ENCODE measurements at places on chromosomes 4 and X.

DNA sequence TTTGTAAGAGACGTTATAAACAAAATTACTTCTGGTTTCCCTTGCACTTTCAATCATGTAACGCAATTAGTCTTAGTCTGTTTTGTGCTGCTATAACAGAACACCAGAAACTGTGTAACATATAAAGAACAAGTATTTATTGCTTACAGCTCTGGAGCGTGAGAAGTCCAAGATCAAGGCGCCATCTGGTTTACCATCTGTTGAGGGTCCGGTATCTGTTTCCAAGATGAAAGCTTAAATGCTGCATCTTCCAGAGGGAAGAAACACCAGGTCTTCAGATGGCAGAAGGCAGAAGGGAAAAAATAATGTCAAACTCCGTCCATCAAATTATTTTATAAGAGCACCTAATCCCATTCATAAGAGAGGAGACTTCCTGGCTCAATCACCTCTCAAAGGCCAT is 474.1 kb downstream of the PDGFC start:
- DNase-seq, result no peak

GRCh38 chrX:21958916-21959315 is 18.4 kb downstream of the SMS start:
- no peak for DNase-seq

DNA sequence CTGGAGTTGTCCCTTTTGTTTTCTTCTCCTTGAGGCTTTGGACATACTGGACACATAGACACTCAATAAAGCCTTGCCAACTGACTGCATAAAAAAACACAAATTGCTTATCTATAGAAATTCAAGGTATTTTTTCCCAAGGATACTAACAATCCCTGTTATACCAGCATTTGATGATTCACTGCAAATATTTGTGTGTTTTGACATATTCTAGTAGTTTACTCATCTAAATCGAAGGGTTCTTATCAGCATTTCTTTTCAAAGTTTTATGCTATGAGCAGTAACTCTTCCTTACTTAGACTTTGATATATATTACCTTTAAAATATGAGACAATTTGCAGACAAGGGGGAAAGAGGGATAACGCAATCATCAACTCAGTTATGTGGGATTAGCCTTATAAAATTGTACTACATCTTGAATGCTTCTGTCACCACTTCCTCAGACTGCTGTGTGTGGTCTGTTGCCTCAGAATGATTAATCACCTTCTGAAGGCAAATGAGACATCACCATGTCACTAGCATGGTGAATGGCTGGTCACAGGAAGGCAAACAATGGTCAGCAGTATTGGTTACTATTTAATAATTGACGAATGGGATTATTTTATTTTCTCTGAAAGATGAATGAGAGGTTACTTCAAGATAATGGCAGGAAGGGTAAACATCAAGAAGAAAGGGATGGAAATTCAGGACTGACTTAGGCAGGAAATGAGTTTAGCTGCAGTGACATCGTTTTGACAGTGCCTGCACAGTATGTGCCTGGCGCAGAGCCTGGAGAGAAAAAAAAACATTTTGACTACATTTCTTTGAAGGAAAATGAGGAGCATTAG is 544.3 kb upstream of the CNKSR2 start:
- no peak for DNase-seq

GRCh38 chrX:8191022-8191421 is 20.0 kb upstream of the VCX2 start:
- no peak for DNase-seq

- DNase-seq, result no peak
These were observed 67.7 kb downstream of the GALNT7 start for GRCh38 chr4:173236301-173236700.

- no peak for DNase-seq
These were observed 199.0 kb upstream of the LNX1 start for GRCh38 chr4:53790286-53790685.

- no peak for DNase-seq
These were observed 1.3 kb downstream of the TMEM164 start for GRCh38 chrX:110004215-110004614.

GRCh38 chr4:34046580-34046979 is 2197.7 kb downstream of the ARAP2 start:
- DNase-seq, result peak; percentile 7

DNA sequence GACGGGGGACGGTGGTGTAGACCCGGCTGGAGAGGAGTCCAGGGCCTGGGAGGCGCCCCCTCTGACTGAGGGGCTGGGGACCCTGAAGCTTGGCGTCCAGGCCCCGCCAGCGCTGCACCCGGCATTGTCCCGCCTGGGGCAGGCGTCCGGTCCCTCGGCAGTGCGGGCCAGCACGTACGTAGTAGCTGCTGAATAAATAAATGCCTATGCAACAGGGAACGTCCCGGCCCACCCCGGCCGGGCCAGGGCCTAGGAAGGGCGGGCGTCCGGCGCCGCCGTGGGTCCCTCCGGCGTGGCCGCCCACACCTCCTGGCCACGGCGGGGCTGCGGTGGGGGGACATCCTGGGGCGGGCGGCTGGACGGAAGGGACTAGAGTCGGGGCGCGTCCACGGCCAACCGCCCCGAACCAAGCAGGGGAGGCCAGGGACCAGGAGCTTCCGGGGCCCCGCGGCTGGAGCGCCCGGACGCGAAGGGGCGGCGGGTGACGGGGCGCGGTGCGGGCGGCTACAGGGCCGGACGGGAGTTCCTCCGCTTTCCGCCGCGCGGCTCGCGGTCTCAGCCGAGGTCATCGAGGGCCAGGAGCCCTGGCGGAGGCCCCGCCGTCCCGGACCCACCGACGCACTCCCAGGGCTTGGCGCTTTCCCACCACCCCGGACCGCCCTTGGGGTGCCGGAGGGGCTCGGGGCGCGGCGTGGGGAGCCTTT is 886 bp upstream of the WWC2 start:
- peak; percentile 51 for DNase-seq

GRCh38 chrX:2965965-2966364 is 36.8 kb upstream of the ARSD start:
- no peak for DNase-seq

- no peak for DNase-seq
These were observed 169.3 kb downstream of the PPARGC1A start for GRCh38 chr4:23720556-23720955.

GRCh38 chr4:148565801-148566200 is 123.6 kb upstream of the NR3C2 start:
- DNase-seq, result no peak

DNA sequence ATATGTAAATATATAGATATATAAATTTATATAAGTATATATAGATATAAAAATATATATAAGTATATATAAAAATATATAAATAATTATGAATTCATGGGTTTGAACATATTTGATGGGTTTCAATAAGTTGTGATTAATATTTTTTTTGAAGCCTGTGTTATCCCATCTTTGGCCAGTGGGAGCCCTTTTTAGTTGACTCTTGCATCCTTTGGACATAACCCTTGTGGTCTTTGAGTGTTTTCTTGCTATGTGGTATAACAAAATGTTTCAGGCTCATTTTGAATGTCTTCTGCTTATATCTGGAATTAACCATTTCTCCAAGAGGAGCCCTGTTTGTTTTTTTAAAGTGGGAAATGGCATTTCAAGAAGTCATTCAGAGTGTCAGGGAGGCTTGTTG is 15.2 kb downstream of the SNX25 start:
- no peak for DNase-seq

- no peak for DNase-seq
These were observed 68.7 kb upstream of the PRDX4 start for GRCh38 chrX:23598575-23598974.

DNA sequence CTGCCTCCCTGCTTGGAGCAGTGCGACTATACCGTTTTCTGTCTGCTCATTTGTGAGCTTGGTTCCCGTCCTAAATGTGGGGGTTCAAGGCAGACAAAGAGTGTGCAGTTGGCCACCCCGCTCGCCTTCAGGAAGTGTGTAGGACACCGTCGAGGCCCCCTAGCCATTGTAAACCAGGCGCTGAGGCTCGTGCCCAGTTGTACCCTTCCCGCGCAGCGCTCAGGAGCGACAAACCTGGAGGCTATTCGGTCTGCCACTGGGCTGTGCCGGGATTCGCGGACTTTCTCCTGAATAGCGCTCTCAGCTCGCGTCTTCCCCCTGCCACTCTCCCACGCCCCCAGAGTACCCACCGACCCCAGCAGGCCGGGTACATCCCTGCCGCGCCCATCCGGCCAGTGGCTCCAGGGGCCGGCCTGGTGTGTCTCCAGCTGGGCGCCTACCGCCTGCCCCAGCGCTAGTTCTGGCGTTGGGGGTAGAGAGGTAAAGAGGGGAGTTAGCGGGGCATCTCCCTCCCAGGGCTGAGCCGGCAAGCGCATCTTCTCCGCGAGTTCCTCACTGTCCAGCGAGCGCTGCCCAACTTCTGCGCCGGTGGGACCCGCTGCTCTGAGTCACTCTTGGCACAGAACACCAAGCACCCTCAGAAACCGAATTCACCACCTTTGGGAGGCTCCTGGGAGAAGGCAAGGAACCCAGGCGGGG is 880 bp upstream of the LONRF3 start:
- DNase-seq, result no peak

DNA sequence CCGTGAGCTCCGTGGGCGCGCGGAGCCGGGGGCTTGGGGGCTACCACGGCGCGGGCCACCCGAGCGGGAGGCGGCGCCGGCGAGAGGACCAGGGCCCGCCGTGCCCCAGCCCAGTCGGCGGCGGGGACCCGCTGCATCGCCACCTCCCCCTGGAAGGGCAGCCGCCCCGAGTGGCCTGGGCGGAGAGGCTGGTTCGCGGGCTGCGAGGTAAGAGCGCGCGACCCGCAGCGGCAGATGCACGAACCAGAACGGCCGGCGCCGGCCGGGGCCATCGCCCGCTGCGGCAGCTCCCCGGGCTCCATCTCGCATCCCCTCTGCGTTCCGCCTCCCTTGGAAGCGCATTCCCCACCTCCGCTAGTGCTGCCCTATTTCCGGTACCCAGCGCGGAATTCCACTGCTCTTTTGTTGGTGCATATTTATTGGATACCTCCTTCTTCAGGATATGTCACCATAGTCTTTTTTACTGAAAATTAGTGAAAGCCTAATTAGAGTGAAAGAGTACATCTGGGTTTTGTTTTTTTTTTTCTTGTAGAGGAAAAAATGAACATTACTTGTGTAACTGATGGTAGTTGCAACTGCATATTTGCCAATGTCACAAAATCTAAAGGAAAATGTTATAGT is 797 bp downstream of the PKD2 start:
- DNase-seq, result no peak

GRCh38 chrX:101803451-101803850 is 128.4 kb downstream of the ZMAT1 start:
- DNase-seq, result no peak

DNA sequence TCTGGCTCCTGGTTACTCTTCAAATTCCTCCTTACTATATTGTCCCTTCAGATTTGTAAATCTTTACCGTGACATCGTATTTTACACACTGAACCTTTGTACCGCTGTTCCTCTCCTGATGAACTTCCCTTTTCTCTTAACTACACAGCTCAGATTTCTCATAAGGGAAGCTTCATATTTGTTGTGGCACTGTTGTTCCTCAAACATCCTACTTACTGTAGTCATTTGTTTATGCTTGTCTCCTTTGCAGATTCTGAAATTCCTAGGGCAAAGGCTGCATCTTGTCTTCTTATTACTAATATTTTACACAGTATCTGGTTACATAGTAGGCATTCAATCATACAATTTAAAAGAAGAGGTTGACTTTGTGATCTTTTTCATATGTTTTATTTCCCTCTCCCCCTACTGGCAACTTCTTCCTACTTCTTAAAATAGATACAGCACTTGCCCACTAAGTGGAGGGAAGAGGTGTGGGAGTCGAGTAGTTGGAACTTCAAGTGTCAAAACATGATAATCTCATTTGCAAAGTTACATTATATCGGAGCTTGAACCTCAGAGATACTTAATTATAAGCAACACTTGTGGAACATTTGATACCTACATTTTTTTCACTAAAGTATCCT is 50.0 kb downstream of the TET2 start:
- DNase-seq, result no peak

GRCh38 chr4:97367878-97368277 is 775.4 kb downstream of the STPG2 start:
- no peak for DNase-seq

GRCh38 chrX:148541584-148541940 is 41.1 kb downstream of the AFF2 start:
- DNase-seq, result no peak

- DNase-seq, result no peak
These were observed 1109.3 kb upstream of the LCORL start for GRCh38 chr4:19130866-19131265.

DNA sequence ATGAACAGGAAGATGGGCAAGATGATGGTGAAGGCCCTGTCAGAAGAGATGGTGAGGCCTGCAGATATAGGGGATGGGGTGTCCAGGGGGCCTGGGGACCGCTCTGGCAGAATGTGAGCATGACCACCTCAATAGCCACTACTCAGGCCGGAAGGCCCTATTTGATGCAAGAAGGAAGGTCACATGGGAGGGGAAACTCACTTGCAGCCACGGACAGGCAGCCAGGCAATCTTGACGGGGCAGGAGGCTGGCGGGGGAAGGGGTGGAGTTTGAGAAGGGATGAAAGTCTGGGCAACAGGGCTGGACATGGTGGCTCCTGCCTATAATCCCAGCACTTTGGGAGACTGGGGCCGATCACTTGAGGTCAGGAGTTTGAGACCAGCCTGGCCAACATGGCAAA is 8.8 kb downstream of the SASH3 start:
- no peak for DNase-seq

- no peak for DNase-seq
These were observed 474.8 kb downstream of the PDGFC start for GRCh38 chr4:156496797-156497196.

DNA sequence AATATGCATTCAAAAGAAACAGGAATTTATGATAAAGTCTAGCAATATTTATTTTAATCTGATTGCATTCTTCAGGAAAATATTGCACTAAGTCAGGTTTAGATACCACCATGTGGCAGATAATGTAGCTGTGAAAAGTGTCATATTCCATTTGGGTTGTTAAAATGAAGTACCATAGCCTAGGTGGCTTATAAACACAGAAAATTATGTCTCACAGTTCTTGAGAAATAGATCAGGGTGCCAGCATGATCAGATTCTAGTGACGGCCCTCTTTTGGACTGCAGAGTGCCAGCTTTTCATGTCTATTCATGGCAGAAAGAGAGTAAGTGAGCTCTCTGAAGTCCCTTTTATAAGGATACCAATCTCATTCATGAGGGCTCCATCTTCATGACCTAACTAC is 5.6 kb upstream of the ADGRL3 start:
- no peak for DNase-seq

DNA sequence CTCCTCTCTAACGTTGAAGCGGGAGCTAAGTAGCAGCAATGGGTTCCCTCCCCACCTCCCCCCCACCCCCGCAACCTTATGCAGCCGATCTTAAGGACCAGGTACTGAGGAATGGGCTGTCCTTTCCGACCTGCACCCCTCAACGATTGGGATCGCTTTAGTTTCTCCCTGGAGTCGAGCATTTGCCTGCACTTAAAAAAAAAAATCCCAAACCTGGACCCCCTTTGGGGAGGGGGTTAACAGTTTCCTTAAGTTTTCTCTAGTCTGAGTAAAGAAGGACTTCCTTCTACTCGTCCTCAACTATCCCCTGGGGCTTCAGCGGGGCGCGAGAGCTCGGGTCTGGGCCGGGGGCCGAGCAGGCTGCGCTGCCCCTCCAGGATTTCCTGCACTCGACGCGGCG is 25.7 kb upstream of the BCORL1 start:
- no peak for DNase-seq

- DNase-seq, result no peak
These were observed 100.6 kb downstream of the AKAP4 start for GRCh38 chrX:50100188-50100587.
